ENCODE measurements at places on chromosomes 7 and 10.

DNA sequence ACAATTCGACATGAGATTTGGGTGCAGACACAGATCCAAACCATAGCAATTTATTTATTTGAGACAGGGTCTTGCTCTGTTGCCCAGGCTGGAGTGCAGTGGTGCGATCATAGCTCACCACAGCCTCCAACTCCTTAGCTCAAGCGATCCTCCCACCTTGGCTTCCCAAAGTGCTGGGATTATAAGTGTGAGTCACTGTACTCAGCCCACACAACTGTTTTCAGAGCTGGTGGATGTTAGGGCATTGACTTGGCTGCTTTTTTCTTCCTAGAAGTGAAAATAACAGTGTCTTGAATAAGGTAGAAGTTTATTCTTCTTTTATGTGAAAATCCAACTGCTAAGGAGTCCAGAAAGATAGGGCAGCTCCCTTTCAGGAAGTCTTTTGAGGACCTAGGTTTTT, 132.1 kb downstream of the CCDC3 start:
- DNase-seq: no peak

DNA sequence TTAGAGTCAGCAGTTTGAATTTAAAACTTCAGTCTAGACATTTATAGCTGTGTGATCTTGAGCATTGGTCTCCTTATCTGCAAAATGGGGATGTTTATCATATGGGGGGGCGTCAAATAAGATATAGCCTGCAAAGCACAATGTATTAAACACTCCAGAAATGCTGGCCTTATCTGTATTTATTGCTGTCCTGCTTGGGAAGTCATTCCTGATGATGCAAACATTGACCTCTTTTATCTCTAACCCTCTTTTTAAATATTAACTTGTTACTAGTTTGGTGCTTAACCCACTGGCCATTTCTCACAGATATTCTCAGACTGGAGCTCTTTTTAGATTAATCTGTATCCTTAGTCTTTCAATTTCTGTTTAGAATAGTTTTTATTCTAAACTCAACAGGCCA, 13.2 kb downstream of the MRPS33 start:
- no peak for DNase-seq

- no peak for DNase-seq
Observed at GRCh38 chr10:10811562-10811961, 206.1 kb upstream of the CELF2 start.

GRCh38 chr7:77328669-77329068, 87.5 kb downstream of the GSAP start:
- no peak for DNase-seq

DNA sequence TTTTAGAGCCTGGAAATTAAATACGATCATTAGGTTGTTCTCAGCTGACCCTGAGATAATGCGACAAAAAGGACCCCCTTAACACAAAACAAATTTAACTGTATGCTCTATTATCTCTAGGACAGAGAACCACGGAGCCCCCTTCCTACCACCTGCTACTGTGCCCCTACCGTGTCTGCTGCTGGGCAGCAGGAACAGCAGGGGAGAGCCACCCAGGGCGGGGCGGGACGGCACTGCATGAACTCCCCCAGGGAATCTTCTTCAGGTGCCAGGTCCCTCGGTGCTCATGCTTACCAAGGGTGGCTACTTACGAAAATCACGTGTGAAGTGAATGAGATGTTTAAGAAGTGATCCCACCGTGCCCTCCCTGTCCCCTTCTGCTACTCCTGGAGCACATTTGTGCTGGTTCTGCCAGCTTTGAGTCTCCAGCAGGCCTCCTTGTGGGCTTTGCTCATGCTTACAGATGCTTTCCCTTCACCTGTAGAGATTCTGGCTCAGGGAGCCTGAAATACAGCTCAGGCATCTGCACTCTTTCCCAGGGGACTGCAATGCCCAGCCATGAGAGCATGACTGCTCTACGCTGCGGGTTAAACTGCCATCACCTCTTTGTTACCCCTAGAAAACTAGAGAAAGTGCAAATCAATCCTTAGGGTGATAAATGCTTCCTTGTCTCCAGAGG, 59.9 kb downstream of the MRPL32 start:
- no peak for DNase-seq

DNA sequence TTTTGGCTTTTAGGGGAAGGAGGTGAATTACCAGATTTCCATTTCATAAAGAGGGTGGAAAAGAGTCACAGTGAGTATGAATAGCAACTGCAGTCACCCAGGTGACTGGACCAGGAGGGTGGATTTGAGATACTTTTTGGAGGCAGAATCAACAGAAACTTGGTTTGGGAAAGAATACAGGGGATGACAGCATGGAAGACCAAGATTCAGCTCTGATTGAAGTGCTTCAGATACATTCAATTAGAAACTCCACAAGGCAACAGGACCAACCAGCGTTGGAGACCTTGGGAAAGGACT, 83.0 kb downstream of the SGMS1 start:
- DNase-seq: no peak

- no peak for DNase-seq
Observed at GRCh38 chr7:112176241-112176640, 30.0 kb downstream of the DOCK4 start.

GRCh38 chr10:31584098-31584631, 265.1 kb downstream of the ZEB1 start:
- DNase-seq: no peak

DNA sequence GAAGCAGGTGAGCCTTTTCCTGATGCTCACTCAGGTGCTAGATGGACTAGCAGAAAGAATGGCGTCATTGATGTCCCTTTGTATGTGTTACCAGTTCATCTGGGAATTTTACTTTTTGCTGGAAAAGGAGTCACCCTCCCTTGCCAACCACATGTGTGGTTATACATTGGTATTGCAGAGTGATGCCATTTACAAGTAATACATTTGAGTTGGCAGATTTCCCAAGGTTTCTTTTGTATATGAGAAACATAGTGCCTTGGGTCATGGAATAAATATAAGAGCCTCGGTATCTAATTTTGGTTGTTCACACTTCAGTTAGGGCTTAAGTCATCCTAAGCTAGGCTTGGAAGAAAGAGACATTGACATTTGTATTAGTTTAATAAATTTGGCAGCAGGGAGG, 10.4 kb upstream of the ATXN7L1 start:
- DNase-seq: peak; percentile 38
